Hematopoietic multipotent progenitor cell treated with erythropoietin and hydrocortisone succinate and interleukin-3 and kit ligand, for 4 days (in vitro differentiated cells): ENCODE measurements at places on chromosomes 13 and 19.

- no peak for DNase-seq
Measured at GRCh38 chr13:67299751-67300150, 69.6 kb upstream of the PCDH9 start.

DNA sequence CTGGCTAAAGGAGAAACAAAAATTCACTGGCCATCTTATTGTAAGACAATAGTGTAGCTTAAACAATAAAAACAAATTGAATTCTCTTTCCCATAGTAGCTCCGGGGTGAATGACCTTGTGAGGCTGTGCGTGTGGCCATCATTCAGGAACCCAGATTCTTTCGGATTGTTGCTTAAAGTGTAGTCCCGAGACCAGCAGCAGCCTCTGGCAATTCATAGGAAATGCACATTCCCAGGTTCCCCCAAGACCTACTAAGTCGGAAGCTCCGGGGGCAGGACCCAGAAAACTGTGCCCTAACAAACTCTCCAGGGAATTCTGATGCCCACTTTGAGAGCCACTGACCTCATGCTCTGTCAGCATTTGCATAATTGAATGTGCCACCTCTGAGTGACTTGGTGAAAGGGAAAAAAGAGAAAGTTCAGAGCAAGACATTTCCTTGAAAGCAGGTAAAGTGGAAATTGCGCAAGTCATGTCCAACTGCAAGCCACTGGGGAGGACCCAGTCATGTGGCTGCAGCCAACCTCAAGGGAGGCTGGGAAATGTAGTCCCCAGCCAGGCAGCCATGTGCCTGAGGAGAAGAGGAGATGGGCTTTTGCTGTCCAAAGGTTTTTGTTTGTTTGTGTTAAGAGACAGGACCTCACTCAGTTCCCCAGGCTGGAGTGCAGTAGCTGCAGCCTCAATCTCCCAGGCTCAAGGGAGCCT, 50.7 kb upstream of the PNMA8B start:
- DNase-seq: peak; percentile 71

DNA sequence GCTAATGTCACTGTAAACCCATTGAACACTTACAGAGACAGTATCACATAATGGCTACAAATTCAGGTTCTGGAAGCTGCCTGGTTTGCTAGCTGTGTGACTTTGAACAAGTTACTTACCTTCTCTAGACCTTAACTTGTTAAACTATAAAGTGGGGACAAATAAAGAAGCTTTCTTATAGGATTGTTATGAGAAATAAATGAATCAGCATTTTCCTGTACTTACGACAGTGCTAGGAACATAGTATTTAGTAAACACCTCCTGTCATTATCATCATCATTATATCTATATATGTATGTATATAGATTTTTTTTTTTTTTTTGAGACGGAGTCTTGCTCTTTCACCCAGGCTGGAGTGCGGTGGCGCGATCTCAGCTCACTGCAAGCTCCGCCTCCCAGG, 54.9 kb downstream of the CDK8 start:
- DNase-seq: no peak

GRCh38 chr13:22937953-22938352, 242.8 kb upstream of the SGCG start:
- DNase-seq: no peak

- DNase-seq: peak; percentile 28
Measured at GRCh38 chr19:39082745-39083598, 1.2 kb upstream of the ACP7 start.
